ENCODE measurements at places on chromosomes 4 and X.

DNA sequence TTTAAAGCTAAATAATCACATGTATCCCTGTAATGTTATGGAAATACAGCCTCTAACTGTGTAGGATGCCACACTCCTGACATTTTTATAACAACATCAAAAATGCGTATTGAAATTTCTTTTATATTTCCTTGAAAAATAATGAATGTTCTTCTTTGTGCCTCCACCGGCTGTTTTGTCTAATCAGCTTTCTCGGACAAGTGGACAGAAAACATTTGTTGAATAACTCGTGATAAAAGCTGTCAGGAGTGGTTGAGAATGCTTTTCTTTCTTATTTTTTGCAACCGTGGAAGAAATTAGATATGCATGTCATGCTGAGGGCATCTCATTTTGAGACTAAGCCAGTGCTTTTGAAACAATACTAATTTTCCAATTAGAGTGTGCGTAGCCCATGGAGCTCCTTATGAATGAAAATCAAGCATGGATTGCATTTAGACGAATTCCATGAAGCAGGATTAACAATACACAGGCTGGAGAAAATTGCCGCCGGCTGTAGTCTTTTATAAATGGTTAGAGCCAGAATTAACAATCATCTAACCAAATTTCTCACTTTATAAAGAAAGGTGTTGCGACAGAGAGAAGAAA lies 614.5 kb upstream of the LCORL start:
- DNase-seq, result no peak

- no peak for DNase-seq
Measured at GRCh38 chr4:96603641-96604040, 763.7 kb downstream of the PDHA2 start.

DNA sequence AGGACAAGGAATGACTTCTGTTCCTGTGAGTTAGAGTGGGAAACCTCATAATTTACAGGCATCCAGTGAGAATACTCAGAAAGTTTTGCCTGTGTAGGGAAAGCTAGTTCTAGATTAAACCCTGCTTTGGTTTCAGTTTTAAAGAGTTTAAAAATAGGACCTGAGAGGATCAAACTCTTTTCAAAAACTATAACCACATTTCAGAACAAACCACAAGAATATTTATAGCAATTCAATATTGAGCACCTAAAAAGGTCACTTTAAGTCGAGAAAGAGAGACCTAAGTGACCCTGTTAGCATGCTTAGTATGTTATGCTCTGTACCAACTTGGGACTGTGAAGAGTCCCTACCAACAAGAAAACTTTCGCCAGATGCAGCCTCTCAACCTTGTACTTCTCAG lies 17.4 kb upstream of the PWWP3B start:
- no peak for DNase-seq

DNA sequence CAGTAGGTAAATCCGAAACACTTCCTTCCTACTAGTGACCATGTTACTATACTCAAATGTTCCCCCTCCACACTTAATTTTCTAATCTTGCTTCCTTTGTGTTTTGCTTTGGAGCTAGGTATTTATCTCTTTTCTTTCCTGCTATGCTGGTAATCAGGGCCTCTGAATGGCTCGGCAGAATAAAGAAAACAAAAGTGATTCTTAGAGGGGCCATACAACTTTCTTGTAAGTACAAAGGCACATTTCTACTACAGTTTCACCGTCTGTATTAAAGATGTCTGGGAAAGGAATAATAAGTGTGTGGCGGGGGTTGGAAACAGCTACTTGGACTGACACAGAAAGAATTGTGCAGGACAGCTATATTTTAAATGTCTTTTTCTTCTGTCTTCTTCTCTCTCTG lies 50.3 kb downstream of the GPC3 start:
- no peak for DNase-seq

- no peak for DNase-seq
Measured at GRCh38 chrX:118554511-118554910, 58.9 kb downstream of the DOCK11 start.

- DNase-seq, result no peak
Measured at GRCh38 chr4:108483079-108483478, 137.3 kb upstream of the RPL34 start.

DNA sequence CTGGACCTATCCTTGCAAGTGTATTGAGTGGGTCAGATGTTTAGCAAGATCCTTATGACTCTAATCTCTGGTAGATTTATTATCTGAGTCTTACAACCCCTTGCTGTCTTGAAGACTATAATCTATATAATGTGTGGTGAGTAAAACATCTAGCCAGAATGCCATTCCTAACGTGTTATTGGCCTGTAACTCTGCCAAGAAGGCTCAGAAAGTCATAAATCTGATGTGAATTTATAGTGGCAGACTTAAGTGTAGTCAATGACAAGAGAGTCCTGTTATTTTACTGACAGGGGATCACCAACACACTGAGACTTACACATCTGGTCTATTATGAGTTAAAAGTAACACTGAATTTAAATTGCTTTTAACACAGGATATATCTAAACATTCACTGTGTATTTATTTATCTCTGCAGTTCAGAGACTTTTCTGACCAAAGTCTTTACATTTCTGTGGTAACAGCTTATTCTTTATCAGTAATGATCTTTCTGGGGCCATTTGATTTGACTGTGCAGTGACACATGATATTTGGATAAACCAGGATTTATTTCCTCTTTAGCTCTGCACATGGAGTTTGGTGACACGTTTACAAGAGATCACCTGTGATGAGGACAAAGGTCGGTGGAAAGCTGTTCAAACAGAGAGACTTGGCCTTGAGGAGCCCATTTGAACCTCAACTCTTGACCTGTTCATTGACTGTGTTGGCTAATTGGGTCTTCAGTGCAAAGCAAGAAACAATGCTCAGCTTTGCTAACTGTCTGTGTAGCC lies 415.8 kb downstream of the STIM2 start:
- no peak for DNase-seq

- no peak for DNase-seq
Measured at GRCh38 chr4:26859762-26860156, 882 bp upstream of the STIM2 start.

GRCh38 chrX:18931972-18932371 lies 51.9 kb downstream of the PHKA2 start:
- DNase-seq, result no peak

All from stimulated activated CD8-positive, alpha-beta memory T cell treated with anti-CD3 and anti-CD28 coated beads, Interleukin-15, amount 100 ng/mL, for 24 hours (primary cell).